ENCODE measurements at places on chromosomes 7 and 10.

DNA sequence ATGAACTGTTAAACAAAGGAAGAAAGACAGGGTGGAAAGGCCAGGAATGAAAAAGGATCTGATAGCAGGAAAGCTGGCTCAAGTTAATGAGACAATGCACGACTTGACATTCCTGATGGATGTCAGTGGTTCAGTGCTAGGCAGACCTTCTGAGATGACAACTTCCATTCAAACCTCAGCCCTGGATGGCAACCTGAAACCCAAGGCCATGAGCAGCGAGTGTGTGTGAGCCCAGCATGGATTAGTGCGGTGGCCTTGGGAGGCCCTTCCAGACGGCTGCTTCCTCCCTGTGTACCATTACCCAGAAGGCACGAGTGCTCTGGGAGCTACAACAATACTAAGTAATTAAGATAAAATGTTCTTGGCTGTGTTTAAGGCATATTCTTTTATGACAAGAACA, 18.8 kb downstream of the TRIL start:
- DNase-seq = no peak

DNA sequence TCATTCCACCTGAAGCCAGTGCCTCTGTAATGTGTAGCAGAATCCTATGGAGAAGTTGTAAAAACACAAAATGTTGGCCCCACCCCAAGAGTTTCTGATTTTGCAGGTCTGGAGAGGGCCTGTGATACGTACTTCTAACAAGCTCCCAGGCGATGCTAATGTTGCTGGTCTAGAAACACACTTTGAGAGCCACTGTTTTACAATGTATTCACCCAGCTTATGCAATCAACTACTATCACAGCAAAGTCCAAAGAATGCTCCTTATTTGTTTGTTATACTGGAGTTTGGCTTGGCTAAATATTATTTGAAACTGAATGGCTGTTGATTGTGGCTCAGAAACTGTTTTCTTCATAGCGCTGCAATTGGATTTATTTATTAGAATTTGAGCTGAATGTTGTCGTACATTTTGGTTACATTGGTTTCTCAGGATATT, 44.3 kb downstream of the DNAJB9 start:
- DNase-seq = no peak

GRCh38 chr7:29367784-29368183, 173.2 kb downstream of the CHN2 start:
- DNase-seq = no peak

DNA sequence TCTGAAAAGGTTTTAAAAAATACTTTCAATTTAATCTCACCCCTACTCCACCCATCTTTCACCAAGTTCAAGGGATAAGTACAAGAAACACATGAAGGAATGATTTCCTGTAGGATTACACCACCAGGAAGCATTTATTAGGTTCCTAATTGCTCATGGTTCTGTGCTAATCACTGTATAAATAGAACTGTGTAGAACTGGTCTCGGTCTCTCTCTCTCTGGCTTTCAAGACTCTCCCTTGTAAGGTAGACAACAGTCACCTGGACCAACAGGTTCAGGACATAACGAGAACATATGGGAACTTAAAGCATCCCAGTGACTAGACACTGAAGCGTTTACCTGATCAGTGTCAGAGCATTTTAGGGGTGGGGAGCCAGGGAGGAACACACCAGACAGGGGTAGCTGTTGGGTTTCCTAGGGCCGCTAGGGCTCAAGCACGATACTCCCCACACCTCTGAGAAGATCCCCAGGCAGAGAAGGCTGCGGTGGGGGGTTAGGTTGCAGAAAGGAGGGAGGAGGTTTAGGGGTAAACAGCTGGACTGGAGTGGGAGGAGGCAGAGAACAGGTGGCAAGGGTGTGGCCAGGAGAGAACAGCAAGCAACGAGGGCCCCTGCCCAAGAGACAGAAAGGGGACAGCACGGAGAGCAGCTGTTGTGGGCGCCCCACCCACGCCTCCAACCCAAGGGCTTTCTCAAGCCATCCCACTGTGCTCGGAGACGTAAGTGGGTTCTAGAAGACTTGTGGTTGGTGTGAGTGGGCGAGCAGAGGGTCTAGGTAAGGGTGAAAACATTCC, 52.5 kb upstream of the USP6NL start:
- DNase-seq = no peak

DNA sequence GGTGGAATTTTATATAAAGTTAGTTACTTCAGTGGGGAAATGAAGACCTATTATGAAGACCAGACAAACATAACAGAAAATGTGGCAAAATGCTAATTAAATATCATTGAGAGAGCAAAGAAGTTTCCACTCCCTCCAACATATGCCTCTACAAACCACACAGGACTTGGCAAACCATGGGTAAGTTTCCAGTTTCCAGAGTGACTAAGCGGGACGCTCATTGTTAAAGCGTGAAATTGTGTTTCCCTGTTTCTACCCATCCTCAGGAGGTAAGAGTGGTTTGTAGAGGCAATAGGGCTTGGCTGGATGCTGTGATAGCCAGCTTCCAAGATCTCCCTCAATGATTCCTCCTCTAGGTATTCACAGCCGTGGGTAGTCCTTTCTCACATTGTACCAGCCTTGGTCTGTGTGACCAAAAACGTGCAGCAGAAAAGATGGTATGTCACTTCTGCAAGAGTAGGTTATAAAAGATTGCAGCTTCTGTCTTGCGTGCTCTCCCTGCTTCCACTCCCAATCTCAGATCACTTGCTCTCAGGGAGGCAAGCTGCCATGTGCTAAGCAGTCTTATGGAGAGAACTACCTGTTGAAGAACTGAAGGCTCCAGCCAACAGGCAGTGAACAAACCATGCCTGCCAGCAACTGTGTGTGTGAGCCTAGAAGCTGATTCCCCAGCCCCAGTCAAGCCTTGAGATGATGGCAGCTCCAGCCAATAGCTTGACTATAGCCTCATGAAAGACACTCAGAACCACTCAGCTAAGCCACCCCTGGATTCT, 35.7 kb downstream of the CBX3 start:
- no peak for DNase-seq

GRCh38 chr10:94172332-94172731, 178.6 kb downstream of the PLCE1 start:
- no peak for DNase-seq

DNA sequence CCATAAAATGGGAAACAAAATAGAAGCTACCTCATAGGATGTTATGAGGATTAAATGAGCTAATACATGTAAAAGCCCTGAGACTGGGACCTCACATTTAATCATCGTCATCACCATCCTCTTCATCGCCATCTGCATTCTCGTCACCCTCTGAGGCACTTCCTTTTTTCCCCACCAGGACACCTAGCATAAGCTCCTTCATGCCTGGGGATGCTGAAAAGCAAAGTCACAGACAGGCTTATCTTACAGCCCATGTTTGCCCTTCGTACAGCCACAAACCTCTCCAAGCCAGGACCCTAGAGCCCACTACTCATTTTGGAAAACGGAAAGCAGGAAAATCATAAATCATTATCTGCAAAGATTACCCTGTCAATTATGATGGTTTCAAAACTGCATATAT, 249.6 kb downstream of the GPAM start:
- DNase-seq = no peak

DNA sequence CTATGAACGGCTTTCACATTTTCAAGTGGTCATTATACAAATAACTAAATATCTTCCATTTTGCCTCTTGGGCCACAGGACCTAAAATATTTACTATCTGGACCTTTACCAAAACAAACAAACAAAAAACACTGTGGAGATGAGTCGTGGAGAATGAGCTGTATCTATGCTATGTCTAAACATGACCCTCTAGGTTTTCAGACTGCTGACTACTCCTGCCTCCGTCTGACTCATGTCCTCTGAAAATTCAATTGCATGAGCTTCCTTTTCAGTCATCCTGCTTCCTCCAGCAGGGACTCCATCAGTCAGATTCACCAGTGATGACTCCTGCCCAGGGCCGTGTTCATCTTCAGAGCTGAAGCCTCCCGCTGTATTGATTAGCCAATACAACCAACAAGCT, 96.8 kb downstream of the COL28A1 start:
- DNase-seq = no peak

DNA sequence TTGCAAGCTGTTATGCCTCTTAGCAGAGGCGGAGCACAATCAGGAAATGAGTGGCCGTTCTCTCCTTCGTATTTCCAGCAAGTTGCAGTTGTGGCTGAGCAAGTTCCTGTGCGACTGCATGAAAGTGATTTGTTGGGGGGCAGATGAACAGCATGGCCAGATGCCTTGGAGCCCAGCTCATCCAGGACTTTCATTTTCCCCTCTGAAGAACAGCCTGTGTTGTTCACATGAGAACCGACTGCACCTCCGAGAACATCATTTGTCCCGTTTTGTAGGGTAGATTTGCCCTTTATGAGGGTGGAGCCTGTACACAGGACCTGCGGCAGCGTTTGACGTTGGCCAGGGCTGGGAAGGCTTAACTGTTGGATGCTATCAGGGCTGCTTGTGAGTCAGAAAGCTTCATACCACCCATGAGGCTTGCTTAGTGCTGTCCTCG, 4.4 kb downstream of the BAG3 start:
- DNase-seq = no peak

- DNase-seq = no peak
Observed at GRCh38 chr10:86862373-86862772, 95.0 kb downstream of the MMRN2 start.

DNA sequence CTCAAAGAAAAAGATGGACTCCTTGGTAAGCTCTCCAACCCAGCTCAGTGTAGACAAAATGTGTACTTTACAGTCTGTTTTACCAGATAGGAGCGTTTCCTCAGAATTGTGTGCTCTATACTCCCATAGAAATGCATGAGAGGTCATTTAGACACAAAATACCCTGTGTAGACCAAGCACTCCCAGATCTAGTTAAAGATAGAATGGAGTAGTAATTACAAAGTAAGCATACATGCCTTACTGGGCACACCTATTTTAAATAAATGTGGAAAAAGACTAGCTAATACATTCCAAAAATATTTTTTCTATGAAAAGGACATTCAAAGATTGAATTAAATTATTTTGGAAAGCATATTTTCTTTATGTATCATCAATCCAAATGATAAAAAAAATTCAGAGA, 271.9 kb upstream of the DGKB start:
- no peak for DNase-seq

DNA sequence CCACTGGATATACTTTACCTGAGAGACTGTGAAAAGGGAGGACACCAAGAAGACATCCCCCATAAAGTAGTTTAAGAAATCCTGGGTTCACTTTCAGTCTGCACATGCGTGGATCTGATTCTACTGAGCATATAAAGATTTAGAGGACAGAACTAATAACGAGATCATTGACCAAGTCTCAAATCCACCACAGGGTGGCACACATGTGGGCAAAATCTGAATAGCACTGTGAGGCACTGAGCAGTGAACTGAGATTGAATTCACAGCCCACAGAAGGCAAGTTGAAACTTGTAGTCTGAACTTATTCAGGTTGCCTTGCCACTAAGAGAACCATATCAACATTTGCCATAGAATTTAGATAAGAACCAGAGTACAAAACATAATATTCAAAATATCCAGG, 818.6 kb downstream of the GRID1 start:
- DNase-seq = no peak

DNA sequence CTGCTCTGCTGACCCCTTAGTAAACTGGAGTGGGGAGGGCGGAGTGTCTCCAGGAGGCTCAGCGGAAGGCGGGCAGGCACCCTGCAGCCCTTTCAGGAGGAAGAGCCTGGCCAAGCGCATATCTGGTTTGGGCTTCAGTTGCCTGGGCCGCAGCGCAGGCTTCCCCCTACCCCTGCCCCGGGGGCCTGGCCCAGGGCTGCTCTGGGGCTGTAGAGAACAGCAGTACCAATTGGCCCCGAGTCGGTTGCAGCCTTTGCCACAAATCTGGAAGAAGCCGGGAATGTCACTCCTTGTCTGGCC, 28.1 kb upstream of the JAKMIP3 start:
- no peak for DNase-seq

- DNase-seq = no peak
Observed at GRCh38 chr10:113011592-113012374, 61.7 kb downstream of the TCF7L2 start.

- no peak for DNase-seq
Observed at GRCh38 chr7:7331523-7331922, 149.2 kb downstream of the C1GALT1 start.

DNA sequence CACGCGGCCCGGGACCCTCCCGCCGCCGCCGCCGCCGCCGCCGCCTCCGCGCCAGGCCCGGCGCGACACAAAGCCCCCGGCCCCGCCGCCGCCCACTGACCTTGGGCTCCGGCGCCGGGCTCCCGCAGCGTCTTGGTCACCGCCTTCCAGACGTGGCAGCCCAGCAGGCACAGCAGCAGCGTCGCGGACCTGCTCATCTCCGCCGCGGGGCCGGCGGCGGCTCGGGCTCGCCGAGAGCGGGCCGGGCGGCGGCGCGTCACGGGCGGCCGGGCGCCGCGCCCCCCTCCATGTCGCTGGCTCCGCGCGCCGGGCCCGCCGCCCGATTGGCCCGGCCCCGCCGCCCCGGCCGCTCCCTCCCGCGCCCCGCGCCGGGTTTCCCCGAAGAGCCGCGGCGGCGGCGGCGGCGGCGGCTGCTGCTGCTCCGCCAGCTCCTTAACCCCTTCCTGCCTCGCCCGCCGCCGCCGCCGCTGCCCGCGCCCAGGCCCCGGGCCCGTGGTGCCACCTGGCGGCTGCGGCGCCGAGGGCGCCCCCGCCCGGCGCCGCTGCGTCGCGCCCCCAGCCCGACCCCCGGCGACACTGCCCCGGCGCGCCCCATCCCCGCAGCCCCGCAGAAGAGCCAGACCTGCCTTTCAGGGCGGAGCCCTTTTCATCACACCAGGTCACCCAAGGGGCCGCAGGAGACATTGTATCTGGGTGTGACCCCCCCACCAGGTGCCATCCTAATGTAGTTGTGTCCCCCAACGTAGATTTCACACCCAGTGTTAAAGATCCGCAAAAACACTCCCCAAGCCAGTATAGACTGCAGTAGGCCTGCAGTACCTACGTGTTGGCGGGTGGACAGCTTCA, at the start of gene FAM171A1:
Gene FAM171A1, minus strand, starts transcription at position 434 of the 846 bp plus-strand sequence. Its CDS starts 237 bp downstream, at position 197.
- no peak for DNase-seq

DNA sequence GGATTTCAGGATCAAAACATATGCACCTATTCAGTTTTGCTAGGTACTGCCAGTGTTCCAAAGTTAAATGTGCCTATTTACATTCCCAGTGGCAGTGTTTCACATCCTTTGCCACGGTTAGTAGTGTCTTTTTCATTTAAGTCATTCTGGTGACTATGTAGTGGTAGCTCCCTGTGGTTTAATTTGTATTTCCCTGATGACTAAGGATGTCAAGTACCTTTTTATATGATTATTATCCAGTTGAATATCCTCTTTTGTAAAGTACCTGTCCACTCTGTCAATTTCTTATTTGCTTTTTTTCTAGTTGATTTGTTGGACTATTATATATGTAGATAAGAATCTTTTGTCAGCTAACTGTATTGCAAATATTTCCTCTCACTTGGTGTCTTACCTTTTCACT, 45.1 kb downstream of the TMEM60 start:
- no peak for DNase-seq

DNA sequence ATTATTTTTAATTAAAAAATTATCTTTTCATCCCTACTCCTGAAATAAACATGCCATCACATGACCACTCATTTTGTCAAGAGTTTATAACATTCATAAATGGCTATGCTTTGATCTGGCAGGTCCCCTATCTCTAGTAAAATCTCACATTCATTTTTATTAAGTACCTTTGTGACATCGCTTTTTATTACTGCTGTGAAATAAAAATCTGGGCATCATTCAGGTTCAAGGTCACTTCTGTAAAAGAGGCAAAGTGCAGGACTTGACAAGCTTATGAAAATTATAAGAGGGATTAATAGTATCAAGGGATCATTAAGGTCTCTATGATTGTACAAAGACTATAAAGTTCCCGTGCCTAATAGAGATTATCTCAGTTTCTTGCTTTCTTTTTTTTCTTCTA, 416.8 kb upstream of the SEMA3A start:
- DNase-seq = no peak

Data from stimulated activated CD8-positive, alpha-beta memory T cell treated with anti-CD3 and anti-CD28 coated beads, Interleukin-4, amount 100 ng/mL, for 1 hour (primary cell).